ENCODE measurements at places on chromosomes 16 and 17.

DNA sequence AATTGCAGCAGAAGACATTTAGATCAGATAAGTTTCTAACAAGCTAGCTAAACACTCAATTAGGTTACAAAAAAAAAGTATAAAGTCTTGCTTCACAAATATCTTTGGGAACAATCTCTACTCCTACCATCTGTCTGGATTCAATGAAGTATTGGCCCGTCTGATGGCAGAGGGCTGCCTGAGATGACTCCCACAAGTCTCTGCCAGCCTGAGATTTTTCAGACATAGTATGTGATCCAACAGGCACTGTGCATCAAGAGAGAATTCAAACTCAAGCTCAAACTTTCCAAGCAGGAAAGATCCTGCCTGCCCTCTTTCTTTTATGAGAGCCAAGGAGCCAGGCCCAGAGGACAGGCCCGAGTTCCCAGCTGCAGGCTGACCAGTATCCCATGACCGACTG is 22.6 kb downstream of the SLC39A11 start:
- DNase-seq, result no peak

DNA sequence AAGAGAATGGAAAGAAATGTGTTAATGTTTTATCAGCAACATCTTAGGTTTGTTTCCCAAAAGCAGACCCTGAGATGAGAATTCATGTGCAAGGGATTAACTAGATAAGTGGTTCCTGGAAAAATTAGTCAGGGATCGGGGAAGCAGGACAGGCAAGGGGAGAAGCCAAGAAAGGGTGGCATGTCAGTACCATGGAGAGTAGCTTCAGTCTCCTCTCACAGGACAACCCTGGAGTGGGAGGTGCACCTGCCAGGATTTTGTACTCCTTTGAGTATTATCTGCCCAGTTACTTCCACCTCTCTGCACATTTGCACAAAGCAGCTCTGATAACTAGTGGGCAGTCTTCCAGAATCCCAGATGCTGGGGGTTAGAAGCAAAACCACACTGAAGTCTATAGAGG is 117.0 kb downstream of the RGS9 start:
- no peak for DNase-seq

DNA sequence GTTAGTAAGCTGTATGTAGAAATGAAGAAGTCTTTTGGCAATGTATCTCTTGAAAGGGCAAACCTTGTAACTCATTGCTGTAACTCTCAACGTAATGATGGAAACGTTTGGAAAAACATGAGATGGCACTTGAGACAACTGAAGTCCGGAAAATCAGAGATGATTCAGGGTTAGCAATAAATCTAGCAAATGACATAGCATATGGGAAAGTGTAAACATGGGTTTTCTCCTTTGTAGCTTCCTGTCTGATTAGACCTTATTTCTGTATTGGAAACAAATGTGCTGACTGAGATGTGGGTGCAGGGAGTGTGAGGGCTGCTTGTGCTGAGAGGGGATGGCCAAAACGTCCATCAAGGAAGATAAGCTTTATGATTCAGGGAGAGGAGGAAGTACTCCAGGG is 110.7 kb upstream of the FAM20A start:
- DNase-seq, result peak; percentile 77

DNA sequence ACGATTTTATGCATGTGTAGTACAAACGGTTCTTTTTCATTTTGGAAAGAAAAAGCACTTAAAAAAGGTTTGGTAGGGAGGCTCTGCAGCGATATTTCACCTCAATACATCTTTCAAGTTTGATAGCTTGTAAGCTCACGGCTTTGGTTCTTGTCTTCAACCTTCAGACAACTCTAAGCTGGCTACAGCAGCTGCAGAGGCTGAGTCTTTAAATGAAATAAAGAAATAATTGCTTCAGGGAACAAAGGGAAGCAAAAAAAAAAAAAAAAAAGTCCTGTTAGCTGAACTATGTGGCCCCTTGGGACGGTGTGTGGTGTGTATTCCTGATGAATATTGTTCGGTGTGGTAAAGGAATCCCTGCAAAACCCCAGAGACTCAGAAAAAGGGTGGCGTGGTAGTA is 265.1 kb downstream of the NTN1 start:
- DNase-seq, result no peak

GRCh38 chr16:67843343-67843765 is 1.2 kb downstream of the THAP11 start:
- no peak for DNase-seq
